ENCODE measurements at places on chromosomes 5 and 9.

GRCh38 chr5:117860550-117860949 is 1127.8 kb downstream of the DTWD2 start:
- DNase-seq: no peak

DNA sequence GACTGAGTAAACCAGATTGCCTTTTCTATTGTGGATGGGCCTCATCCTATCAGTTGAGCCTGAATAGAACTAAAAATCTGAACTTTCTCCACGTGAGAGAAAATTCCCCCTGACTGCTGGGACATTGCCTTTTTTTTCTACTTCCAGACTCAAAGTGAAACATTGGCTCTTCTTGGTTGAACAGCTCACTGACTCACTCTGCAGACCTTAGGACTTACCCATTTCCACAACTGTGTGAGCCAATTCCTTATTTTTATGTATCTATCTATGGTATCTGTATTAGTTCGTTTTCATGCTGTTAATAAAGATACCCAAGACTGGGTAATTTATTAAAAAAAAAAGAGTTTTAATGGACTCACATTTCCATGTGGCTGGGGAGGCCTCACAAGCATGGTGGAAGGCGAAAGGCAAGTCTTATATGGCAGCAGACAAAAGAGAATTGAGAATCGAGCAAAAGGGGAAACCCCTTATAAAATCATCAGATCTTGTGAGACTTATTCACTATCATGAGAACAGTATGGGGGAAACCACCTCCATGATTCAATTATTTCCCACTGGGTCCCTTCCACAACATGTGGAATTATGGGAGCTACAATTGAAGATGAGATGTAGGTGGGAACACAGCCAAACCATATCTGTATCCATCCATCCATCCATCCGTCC is 306.7 kb upstream of the SLC24A2 start:
- DNase-seq: no peak

GRCh38 chr9:29548436-29548835 is 1975.2 kb upstream of the C9orf72 start:
- DNase-seq: no peak

GRCh38 chr5:17118631-17119030 is 98.8 kb upstream of the BASP1 start:
- DNase-seq: no peak

DNA sequence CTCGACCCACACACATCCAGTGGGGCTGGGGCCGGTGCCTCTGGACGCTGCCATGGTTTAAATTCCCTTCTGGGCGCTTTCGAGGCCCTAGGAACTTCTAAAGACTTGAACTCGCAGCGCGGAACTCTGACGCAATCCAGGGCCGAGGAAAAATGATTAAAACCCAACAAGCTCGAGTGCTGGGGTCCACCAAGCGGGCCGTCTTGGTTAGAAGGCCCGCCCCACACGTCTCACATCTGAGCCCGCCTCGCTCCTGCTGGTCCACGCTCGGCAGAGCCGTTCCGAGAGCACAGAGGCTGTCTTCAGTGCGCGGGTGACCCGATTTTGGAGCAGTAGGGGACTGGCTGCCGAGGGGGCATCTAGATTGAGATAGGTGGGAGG is 1.5 kb downstream of the CRHBP start:
- DNase-seq: no peak

DNA sequence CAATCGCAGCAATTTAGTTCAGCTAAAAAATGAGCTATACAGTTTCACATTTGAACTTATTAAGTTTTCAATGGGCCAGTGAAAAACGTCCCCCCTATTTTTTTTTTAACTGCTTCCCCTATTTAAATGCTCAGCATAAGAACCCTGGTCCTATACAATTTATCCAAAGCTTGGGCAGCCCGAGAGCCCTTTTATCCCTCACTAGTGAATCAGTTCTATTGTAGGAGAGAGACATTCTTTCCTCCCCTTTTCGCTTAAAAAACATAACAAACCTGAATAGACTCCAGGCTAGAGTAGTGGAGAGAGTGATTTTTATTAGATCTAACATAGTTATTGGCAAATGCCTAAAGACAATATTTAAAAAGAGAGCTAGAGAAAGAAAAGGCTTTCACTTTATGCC is 1.4 kb downstream of the LIX1 start:
- no peak for DNase-seq

DNA sequence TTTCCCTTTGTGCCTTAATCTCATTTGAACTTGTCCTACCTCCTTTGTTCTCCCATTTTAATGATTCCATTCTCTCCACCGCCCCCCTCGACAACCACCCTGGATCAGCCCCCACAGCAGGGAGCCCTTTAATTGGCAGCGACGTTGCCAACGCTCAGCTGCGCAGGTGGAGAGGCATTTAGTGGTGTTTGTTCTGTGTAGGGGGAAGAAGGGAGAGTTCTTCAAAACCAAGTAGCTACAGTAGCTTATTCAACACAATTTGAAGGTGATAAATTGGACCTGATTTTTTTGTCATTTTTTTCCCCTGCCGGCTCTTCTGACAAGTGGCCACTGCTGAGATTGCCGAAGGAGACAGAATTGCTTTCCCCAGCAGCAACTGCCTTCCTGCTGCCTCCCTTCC is 499.1 kb downstream of the CDK5RAP2 start:
- no peak for DNase-seq

Measured in activated gamma-delta T cell treated with Interleukin-2 at 50 U/mL for 16 hours (primary cell).